ENCODE measurements at places on chromosomes 3 and 15. TPM values are rescaled to one million over a fixed set of nuclear protein-coding genes. Genes with fewer than 3 reads are reported as not detected.

ISLR2 gene
- 0.36 TPM for total RNA-seq

GPR15 gene
- not detected for total RNA-seq

MASP1 gene
- not detected for total RNA-seq

PLA2G4D gene
- total RNA-seq: not detected

CD86 gene
- not detected for total RNA-seq

ZKSCAN7 gene
- total RNA-seq: not detected

CCDC39 gene
- not detected for total RNA-seq

IGF2BP2 gene
- total RNA-seq: 97.8 TPM

MESP2 gene
- total RNA-seq: 1.1 TPM

TRANK1 gene
- total RNA-seq: 3.2 TPM

BFSP2 gene
- total RNA-seq: 0.67 TPM

ATP10A gene
- 0.31 TPM for total RNA-seq

RAD18 gene
- total RNA-seq: 13.8 TPM

CHCHD6 gene
- total RNA-seq: 31.5 TPM

GPR27 gene
- total RNA-seq: 0.15 TPM

MAP3K13 gene
- total RNA-seq: 26.6 TPM
